ENCODE measurements at places on chromosomes 16 and 17.

GRCh38 chr17:78276098-78276887 is 44.9 kb downstream of the TMEM235 start:
- no peak for DNase-seq

DNA sequence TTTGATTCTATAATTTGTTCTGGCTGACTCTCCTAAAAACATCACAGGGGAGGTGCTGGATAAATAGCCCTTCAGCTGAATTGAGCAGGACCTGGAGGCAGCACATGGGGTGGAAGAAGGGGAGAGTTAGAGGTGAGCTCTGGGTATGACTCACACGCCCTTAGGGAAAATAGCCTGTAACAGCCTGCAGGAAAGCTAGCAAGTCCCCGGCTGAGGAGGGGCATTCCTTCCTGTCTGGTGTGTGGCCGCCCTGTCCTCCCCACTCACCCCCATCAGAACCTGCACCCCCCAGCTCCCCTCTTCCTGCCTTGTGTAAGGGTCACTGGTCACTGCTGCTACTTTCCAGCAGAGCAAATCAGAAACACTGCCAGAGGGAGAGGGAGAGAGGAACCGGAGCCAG is 187.4 kb downstream of the C16orf95 start:
- no peak for DNase-seq

- no peak for DNase-seq
Measured at GRCh38 chr16:88599092-88599733, 29.0 kb downstream of the ZC3H18 start.

DNA sequence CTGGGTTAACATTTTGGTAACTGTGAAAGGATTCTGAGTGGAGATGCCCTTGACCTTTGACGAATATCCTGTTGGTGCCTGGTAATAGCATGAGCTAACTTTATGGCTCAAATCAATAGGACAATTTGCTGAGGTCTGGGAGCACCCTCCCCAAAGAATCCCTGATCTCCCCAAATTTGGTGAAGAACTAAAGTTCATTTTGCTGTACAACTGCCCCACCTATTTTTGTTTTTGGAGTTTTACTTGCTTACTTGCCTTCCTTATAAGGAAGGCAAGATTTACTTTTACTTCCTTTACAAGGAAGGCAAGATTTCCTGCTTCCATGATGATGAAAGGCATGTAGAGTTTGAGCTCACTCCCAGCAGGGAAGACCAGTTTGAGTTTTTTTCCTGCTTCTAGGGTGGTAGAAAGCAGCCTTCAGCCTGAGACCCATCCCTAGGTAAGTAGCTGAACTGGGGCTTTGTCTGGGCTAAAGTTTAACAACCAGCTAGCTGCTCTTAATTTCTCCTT is 2.8 kb downstream of the KRTAP4-9 start:
- DNase-seq = no peak

DNA sequence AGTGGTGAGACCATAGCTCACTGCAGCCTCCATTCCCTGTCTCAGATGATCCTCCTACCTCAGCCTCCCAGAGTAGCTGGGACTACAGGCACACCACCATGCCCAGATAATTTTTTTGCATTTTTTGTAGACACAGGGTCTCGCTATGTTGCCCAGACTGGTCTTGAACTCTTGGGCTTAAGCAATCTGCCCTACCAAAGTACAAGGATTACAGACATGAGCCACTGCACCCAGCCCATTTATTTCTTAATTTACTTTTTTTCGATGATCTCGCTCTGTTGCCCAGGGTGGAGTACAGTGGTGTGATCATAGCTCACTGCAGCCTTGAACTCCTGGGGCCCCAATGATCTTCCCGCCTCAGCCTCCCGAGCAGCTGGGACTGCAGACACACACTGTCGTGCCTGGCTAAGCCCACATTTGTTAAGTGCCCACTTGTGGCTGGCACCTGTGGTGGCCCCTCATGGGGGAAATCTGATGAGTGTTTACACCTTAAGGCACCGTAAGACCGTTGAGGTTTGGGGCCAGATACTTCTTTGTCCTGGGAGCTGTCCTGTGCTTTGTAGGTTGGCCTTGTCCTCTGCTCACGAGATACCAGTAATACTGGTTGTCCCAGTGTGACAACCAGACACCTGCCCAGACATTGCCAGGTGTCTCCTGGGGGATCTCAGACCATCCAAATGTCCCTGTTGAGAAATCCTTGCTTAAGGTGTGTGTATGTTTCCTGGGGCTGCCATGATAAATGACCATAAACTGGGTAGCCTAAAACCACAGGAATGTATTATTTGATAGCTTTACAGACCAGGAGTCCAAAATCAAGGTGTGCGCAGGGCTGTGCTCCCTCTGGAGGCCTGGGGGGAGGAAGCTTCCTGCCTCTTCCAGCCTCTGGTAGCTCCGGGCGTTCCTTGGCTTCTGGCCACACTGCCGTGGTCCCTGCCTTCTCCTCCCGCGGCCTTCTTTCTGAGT is 141.4 kb upstream of the GSE1 start:
- DNase-seq = no peak

GRCh38 chr17:15436473-15437302 is 30.7 kb downstream of the CDRT4 start:
- no peak for DNase-seq

DNA sequence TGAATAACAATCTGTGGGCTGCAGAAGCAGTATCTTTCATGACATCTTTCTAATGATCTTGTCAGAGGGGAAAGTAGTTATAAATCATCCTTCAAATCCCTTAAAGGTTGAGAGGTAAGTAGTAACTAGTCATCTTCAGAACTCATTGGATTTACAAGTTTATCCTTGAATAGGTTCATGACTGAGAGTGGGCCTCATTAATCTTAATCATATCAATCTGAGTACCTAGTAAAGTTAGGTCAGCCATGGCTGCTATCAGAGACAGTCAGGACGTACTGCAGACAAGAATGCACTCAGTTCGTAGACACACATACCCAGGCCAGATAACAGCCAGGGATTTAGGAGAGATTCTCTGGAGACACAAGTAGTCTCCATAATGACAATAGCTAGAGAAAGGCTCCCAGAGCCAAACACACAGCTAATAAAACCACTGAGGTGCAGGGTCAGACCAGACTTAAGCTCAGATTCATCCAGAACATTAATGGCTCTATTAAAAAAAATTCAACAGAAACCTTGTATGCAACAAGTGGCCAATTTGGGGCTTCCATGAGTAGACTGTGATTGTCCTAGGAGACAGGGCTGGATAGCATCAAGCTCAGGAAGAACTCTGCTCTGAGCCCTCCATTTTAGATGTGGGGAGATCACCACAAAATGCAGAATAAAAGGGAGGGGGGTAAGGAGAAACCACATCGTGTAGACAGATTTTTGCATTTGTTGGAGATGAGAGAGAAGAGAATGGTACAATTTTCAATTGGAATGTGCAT is 65.8 kb downstream of the TBX4 start:
- no peak for DNase-seq

DNA sequence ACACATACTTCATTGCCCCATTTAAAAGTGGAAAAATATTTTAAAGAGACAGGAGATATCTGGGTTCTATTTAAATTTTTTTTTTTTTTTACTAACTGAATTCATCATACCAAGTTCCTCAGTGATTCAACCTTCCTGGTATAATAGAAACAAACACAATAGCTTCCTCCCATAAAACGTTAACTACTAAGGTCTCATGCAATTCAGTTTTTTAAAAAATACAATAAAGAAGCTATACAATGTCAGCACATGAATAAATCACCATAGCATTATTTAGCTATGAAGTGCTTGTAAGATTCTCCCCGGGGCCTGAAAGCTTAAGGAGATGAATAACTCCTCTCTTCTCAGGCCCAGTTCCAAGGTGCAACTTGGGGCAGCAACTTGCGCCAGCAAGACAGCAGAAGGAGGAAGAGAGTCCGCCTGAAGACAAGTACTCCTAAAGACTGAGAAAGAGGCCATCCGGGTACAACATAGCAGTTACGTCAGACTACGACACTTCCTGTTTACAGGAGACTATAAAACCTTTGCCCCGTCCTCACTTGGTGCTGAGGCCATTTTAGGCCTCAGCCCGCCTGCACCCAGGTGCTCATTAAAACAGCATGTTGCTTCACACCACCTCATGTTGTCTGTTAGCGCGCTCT is 81.5 kb downstream of the MYO1D start:
- no peak for DNase-seq

- no peak for DNase-seq
Measured at GRCh38 chr17:50304781-50305404, 30.6 kb downstream of the TMEM92 start.

DNA sequence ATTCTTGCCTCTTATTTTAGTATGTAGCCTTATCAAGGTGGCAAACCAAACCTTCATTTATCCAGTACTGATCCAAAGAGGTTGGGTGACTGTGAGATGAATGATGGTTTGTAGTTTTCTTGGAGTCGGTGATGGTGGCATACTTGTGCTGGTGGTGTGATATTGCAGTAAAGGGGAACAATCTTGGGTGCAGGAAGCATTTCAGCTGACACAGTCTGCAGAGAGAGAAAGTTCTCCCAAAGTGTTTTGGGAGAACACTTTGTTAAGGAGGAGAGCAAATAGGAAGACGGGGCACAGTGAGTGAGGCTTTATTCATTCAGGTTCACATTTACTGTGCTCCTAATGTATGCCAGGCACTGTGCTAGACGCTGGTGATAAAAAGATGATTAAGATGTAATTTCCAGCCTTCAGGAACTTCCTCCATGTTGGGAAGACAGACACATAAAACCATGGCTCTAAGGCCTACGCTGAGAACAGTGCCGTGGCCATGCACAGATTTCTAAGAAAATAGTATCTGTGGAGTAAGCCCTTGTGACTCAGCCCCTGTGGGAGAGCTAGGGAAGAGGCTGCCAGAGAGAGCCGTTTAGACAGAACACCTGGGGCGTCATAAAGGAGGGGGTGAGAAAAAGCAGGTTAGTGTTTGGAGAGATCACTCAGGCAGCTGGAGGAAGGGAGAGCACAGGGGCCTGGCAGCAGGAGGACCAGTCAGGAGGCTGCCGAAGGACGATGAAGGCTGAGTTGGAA is 13.8 kb downstream of the HEATR3 start:
- no peak for DNase-seq

GRCh38 chr17:10280068-10280467 is 81.7 kb upstream of the GAS7 start:
- DNase-seq = no peak

DNA sequence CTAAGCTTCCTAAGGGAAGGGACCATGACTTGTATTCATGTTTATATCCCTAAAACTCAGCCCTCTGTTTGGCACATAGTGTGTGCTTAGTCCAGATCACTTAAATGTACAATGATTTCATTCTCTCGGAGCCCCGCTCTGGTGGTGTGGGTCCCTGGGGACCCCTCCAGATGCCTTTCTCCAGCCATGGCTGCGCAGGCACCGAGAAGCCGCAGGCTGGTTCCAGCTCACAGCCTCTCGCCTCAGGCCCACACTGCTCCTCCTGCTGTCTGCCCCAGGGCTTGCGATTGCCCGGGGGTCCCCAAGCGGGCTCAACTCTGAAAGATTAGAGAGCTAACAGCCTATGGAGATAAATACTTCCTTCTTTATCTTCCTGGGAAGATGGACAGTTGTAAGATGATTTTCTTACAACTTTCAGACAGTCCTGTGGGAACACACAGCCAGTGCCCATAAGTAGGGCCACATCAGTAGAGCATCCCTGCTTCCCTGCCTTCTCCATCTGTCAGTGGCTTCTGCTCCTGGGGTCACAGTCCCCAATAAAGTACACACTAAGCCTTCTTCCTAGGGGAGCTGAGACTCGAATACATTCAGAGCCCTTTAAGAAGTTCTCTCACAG is 66.2 kb downstream of the CENPV start:
- no peak for DNase-seq

- no peak for DNase-seq
Measured at GRCh38 chr16:88893127-88893968, 26.9 kb upstream of the PABPN1L start.

- no peak for DNase-seq
Measured at GRCh38 chr16:17396762-17397498, 73.8 kb downstream of the XYLT1 start.

GRCh38 chr16:66517586-66518263 is 32.2 kb downstream of the TK2 start:
- no peak for DNase-seq

GRCh38 chr16:80940069-80940856 is 66.4 kb downstream of the CMC2 start:
- DNase-seq = no peak

DNA sequence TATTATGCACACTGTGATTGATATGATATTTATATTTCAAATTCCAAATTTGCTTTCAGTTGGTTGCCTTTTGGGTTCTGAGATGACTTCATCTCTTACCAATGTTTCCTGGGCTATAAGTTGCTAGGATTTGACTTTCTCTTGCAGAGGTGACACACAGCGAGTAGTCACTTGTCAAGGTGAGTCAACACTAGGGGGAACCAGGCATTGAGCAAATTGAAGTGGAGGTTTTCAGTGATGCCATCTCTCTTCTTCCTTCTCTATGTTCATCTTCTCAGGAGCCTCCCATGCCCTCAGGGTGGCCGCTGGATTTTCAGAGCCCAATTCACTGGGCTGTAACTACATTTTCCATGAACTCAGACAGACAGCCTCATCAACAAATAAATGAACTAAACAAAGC is 6.0 kb upstream of the CPD start:
- DNase-seq = no peak

DNA sequence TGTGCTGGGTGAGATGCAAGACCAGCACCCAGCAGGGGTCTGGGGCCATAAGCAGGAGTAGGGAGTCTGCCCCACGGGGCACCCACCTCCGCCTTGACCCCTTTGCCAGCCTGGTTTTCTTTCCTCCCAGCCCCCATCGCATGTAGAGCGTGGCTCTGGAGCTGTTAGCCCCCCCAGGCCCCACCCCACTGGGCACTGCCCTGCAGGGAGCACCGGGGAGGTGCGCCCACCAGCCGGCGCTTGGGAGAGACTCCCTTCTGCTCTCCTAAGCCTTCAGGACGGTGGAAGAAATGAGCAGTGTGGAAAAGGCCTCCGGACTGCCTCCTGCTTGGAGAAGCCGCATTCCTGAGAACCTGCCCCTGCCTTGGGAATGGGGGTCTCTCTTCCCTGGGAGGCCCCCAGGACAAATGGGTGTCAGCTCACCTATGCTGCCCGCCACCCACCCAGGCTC is 186.2 kb downstream of the IRF8 start:
- DNase-seq = no peak

DNA sequence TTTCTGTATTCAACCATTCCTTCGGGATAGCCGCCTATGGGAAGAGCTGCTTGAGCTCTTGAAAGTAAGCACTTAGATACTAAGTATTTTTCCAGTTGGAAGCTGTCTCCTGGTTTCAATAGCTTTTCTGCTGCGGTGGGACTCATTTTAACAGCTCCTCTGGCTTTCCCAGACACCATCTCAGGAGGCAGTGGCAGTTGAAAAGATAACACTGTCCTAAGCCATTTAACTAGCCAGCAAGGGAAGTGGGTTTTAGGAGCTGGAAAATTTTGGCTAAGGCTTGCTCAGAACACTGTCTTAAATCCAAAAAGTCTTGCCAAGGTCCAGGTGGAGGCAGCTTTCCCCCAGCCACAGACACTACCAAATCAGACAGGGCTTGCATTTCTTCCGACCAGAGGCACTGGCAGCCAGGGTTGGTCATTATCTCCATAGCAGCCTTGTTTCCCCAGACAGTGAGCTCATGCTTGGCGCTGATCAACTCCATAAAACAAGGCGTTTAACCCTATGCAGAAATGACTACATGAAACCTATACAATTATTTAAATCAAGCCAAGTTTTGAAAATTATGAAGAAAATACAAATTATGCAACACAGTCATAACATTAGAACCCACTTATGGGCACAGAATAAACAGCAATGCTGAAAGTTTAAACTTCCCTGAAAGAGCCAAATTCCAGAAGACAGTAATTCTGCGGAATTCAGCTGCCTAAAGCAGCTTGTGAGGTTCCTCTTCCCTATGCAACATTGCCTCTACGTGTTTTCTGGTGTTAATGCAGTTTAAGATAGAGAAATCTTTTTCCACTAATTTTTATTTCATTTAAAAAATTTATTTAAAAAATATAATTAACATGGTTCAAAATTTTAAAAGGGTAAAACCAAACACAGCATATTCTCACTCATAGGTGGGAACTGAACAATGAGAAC is 25.0 kb downstream of the GABARAPL2 start:
- no peak for DNase-seq
